ENCODE measurements at places on chromosomes 12 and 14.
A peak's percentile ranks its signal among the peaks of the same experiment; 100 is the strongest.

GRCh38 chr12:113069751-113070116 lies 13.2 kb downstream of the DTX1 start:
- no peak for DNase-seq

DNA sequence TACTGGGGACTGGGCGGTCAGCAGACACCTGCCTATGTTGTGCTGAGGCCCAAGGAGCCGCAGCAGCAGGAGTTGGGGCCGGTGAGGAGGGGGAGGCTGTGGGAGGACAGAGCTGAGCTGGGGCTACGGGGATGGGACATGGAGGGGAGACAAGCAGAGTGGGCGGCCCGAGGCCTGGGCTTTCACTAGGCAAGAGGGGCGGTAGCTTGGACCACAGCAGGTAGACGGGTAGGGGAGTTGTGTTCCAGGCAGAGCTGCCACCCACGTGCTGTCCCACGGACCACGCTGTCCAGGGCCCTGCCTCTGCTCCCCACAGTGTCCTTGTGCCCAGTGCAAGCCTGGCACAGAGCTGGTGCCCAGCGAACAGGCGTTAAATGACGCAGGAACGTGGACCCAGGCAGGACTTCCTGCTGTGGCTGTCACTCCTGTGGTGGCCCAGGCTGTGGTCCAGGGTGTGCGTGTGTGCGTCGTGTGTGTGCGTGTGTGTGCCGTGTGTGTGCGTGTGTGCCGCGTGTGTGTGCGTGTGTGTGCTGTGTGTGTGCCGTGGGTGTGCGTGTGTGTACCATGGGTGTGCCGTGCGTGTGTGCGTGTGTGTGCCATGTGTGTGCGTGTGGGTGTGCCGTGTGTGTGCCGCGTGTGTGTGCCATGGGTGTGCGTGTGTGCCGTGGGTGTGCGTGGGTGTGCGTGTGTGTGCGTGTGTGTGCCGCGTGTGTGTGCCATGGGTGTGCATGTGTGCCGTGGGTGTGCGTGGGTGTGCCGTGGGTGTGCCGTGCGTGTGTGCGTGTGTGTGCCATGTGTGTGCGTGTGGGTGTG lies 6.8 kb downstream of the CEP170B start:
- no peak for DNase-seq

- peak; percentile 65 for DNase-seq
Measured at GRCh38 chr14:50601394-50601793, 41.4 kb downstream of the ATL1 start.

DNA sequence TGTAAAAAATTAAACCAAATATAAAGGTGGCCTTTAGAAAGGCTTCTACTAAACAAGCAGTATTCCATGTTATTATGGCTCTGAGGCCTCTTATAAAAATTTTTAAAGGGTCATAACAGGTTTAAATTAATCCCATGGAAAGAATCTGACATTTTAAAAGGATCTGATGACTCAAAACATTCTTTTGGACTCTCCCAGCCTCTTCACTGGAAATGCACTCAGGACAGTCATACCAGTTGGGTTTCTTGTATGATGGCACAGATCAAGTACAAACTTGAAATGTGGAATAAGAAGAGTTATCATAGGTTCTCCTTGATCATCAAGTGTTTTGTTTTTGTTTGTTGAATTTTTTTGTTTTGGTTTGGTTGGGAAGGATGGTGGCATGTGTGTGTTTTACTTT lies 50.8 kb downstream of the PPP2R5E start:
- peak; percentile 96 for DNase-seq

- no peak for DNase-seq
Measured at GRCh38 chr14:78028471-78028870, 141.7 kb upstream of the NRXN3 start.

- DNase-seq, result no peak
Measured at GRCh38 chr12:47100160-47100559, 20.4 kb upstream of the AMIGO2 start.

- peak; percentile 91 for DNase-seq
Measured at GRCh38 chr14:55077170-55078151, 26.0 kb downstream of the MAPK1IP1L start.

- no peak for DNase-seq
Measured at GRCh38 chr14:83867566-83868225, 1662.2 kb upstream of the FLRT2 start.

DNA sequence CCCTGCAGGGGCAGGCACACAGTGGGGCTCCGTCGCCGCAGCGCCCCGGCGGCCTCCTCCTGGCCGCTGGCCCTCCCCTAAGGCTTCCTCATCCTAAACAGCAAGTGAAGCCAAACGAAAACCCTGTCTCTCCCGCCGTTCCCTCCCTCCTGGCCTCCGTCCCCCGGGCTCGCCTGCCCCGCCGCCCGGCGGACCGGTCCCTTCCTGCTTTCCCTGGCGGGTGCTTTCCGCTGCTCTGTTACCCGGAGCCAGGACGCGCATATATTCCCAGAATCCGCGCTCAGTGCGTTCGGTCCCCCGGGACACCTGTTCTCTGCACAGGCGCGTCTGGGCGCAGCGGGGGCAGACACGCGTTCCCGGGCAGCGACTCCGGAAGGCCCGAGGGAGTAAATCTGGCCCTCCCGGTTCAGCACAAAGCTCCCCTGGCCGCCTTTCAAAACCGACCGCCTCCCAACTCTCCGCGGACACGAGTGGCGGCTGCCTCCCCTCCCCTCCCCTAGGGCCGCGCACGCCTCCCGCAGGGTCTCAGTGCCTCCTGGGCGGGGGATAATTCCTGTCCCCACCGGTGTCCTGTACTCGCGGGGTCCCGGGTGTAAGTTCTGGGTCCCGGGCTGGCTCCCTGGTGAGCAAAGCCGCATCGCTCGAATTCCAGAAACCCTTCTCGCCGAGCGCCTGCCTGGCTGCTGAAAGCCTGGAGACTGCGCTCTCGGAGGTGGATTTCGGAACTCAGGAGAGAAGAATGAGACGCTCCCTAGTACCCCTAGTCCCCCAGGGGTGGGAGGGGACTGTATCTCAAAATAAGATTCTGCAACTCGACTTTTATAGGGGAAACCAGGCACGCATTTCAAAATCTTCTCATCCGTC lies 21.4 kb upstream of the CEP170B start:
- no peak for DNase-seq

DNA sequence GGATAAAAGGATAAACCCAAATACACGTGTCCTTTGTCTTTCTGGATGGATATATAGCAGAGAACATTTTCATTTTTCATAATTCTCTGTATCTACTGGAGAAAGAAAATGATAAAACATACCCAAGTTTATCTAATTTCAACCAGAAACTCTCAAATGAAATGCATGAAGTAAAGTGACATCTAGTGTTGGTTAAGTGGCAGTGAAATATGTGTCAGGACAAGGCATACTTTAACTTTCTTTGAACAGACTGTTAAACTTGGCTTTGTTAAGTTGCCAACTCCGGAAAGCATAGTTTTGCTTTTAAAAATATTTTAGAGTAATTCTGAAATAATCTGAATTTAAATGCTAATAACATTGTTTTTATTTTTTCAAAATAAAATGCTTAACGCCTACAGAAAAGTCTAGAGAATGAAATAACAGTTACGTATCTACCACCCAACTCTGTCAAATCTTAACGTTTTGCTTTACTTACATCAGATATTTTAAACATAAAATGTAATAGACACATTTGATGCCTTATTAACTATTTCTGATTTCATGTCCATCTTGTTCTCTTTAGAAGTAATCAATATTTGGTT lies 25.2 kb upstream of the NTN4 start:
- peak; percentile 52 for DNase-seq

DNA sequence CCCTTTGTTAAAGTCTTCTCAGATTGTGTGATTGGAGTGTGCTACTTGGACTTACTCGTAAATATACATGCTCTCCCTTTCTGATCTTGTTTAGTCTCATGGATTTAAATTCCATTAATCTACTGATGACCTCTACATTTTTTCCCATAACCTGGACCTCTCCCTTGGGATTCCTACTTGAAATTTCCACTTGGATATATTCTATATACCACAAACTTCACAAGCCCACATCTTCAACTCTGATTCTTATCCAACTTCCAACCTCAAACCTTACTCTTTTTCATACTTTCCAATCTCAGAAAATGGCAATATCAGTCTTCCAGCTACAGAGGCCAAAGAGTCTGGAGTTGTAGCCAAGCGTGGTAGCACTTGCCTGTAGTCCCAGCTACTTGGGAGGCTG lies 49.1 kb upstream of the OTOGL start:
- DNase-seq, result no peak

DNA sequence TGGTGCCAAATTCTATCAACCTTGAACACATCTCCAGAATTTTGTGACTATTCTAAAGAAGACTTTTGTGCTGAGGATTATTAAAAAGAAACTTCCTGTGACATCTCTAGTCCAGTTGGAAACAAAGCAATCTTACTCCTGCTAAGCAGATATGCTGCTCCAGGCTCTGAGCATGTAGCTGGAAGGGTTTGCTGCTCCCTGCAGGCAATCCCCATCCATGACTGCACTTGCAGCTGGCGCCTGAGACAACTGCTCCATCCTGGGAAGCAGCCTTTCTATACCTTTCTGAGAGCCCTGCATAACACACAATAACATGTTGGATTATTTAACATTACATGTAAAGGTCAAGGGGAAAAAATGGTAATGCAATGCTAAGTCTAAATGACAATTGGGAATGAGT lies 105.1 kb downstream of the NDUFA12 start:
- DNase-seq, result peak; percentile 8

- DNase-seq, result no peak
Measured at GRCh38 chr12:496736-497135, 37.0 kb downstream of the B4GALNT3 start.

DNA sequence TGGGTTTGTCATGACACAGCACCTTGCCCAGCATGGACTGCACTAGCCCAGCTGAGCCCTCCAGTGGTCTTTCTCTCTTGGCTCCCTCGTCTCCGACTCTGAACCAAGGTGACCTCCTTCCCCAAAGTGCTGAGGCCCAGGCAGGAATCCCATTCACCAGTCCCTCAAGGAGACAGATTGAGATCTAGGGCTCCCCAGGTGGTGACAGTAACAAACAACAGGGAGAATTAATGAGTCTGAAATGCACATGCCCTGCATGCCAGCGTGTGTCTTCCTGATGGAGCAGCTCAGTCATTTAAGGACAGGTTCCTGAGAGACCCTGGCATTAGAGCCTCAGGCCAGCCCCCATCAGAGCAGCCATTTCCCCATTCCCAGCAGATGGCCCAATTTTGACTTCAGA lies 51.4 kb upstream of the OAS1 start:
- peak; percentile 29 for DNase-seq

DNA sequence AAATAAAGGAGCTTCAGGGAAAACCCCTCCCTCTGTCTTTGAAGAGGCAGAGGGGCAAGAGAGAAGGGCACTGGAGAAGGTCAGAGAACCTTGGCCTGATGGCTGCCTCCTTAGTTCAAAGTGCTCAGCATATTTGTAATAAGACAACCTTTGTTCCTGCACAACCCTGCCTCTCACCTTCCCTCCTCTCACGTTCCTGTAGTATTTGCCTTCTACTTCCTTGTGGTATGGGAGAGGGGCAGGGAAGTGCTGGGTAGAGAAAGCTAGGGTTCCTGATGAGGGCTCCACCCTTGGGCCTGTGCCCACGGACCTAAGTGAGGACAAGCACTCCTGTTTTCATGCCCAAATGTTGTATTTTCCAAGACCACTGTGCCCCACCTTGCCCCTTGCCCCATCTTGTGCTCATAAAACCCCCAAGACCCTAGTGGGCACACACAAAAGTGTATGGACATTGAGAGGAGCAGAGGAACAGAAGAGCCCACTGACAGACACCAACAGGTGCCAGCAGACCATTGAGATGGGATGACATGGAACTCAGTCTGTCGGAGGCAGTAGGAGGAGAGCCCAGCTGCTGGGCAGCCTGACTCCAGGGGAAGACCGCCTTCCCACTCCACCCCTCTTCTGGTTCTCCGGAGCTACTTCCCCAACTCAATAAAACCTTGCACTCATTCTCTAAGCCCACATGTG lies 261.5 kb upstream of the CCDC196 start:
- DNase-seq, result no peak

DNA sequence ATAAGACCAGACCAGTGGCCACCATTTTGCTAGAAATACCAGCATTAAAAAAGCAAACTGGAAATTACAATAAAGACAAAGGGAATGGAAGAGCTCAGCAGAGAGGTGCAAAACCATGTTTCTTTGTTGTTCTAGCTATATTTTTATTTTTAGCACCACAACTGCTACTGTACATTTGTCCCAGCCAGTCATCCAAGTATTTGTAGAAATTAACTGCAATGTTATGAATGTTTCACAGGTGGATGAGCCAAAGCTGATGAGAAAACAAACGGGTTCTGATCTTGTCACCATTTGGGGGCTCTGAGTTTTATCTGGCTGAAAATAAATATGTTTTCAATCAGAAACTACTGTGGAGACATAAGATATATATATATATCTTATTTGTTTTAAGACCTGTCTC lies 24.9 kb upstream of the GCH1 start:
- DNase-seq, result no peak

DNA sequence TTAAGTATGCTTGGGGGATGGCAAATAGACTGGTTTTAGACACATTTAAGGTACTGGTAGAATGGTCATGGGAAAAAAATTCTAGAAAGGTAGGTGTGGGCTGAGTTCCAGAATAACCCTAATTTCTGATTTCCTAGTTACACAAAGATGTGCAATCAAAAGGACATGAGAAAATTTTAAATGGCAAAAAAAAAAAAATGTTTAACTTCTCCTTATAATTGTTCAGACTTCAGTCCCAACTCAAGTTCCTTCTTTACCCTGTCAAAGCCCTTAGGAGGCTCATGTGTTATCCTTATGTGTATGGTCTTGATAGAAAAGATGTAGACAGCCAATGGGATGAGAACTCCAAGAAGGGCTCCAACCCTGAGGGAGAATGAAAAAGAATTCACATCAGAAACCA lies 153.3 kb upstream of the PLEKHG7 start:
- no peak for DNase-seq

DNA sequence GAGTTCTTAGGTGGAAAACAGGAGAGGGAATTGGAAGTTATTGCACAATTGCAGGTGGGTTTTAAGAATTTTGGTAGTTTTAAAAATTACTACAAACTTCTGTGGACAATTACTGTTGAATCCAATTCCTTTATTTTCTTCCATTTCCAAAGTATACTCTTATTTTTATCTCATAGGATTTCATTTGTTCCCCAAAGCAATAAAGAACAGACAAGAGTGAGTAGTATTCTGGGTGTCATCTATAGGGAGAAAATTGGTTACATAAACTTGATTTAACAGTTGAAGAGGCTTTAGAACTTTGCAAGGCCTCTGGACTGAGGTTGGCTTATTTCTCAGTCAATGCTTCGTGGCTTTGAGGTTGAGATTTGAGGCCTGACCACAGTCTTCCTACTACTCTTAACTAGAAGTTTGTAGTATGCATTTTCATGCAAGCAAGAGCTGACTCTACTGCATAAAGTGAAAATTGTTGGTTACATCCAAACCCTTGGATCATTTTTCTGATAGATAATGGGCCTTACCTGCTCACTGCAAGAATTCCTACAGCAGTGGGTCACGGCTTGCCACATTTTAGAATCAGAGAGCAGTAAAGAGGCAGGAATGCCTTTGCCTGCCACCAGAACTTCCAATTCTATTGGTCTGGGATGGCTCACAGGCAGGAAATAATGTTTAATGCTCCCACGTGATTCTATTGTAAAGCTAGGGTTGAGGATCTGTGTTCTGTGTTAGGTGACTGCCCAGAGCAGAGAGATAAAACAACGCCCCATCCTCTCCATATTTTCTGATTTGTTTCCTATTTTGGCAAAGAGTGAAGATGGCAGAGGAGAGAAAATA lies 270.5 kb downstream of the TTC6 start:
- no peak for DNase-seq

Measured in bronchial epithelial cell (primary cell).